ENCODE measurements at places on chromosomes 1 and 21.
A peak's percentile ranks its signal among the peaks of the same experiment; 100 is the strongest.

- no peak for DNase-seq
Measured at GRCh38 chr1:23916209-23917131, 3.3 kb upstream of the CNR2 start.

GRCh38 chr1:224637515-224637914 lies 21.4 kb downstream of the CNIH3 start:
- no peak for DNase-seq

GRCh38 chr1:180407051-180407450 lies 95.3 kb downstream of the ACBD6 start:
- no peak for DNase-seq

DNA sequence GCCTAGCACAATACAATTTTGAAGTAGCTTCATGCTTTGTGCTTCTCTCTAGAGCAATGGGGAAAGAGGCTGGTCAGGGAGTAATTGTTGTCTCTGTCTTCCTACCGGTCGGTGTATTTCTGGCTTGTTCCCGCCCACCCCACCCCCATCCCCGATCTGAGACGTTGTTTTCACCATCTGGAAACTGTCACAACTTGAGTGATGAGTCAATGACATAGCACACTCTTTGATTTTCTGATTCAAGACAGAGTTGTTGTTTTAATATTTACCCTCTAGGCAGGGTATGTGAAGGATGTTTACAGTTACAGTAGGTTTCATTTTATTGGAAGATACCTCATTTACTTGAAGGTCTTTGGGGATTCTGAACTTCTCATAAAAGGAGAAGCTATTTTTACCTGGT lies 7.0 kb downstream of the IL12RB2 start:
- DNase-seq = no peak

DNA sequence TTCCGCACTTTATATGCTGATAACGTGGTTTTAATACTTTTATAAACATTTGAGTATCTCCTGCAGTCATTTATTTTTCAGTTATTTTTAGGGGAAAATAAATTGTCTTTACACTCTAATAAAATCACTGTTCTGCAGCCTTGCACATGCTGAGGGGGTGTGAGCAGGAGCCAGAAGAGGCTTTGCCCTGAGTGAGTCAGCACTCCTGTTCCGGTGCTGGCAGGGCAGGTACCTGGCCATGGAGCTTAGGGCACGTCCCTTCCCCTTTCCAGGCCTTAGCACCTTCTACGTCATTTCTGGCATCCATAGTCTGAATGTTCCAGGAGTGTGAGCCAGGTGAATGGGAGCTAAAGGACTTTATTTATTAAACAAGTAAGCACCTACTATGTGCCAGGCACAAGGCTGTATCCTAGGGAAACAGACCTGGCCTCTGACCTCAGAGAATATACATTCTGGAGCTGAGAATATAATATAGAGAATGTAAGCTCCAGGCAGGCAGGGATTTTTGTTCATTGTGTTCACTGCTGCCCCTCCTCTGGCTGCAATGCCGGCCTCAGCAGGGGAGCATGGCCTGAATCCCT lies 402.9 kb downstream of the PTPRU start:
- no peak for DNase-seq

GRCh38 chr1:206685769-206686477 lies 1.2 kb downstream of the MAPKAPK2 start:
- DNase-seq = no peak

DNA sequence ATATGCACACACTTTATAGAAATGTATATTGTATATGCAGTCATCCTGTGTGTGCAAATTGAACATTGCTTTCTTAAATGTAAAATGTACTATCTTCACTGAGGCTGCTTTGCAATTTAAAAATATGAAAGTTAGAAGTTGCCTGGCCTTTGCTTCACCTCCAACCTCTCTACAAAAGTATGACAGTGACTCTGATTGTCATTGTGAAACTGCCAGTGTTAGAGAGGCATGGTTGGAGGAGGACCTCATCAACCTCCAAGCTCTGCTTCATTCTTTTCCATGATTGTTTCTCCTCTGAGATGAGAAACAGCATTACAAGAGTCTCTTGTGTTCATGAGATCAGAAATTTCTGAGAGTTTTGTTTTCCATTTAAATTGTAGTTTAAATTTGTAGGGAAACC lies 185.5 kb downstream of the ZC3H11B start:
- no peak for DNase-seq

DNA sequence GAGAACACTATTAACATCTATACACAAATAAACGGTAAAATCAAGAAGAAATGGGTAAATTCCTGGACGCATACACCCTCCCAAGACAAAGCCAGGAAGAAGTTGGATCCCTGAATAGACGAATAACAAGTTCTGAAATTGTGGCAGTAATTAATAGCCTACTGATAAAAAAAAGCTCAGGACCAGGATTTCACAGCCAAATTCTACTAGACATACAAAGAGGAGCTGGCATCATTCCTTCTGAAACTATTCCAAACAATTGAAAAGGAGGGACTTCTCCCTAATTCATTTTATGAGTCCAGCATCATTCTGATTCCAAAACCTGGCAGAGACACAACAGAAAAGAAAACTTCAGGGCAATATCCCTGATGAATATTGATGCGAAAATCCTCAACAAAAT lies 70.7 kb upstream of the FMO3 start:
- DNase-seq = no peak

- DNase-seq = no peak
Measured at GRCh38 chr1:25451908-25452307, 21.2 kb downstream of the MACO1 start.

DNA sequence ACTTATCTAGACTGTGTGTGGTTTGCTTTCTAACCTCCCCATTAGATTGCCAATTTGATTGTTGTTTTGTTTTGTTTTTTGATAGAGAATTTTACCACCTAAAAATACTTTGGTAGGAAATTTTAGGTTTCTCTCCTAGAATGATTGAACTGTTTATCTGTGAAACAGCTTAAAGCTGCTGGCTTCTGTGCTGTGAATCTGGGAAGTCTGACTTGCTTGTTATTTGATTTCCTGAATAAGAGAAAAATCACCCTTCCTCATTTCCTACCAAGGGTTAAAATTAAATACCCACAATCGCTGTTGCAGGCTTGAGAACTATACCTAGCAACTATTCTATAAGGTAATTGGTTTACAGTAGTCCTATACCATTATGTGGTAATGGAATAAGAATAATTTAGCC lies 198.9 kb upstream of the CACYBP start:
- no peak for DNase-seq

DNA sequence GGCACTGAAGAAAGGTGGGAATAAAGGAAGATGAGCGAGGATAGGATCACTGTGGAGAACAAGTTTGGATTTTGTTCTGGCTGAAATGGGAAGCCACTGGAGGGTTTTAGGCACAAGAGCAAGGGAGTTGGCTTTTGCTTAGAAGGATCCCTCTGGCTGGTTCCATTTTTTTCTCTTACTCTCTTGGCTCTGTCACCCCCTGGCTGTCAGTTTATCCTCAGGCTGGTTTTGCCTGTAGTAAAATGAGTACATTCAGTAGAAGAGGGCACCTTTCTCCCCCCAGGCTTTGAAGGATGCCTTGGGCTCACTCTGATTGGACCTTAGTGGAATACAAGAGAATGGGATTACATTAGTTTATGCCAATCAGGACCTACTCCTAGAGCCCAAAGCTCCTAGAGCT lies 17.1 kb downstream of the CACHD1 start:
- DNase-seq = no peak

- no peak for DNase-seq
Measured at GRCh38 chr1:95245029-95245428, 11.0 kb downstream of the RWDD3 start.

- DNase-seq = peak; percentile 81
Measured at GRCh38 chr21:32516756-32517649, 68.3 kb downstream of the TCP10L start.

- DNase-seq = no peak
Measured at GRCh38 chr1:14482784-14483450, 115.6 kb upstream of the KAZN start.

DNA sequence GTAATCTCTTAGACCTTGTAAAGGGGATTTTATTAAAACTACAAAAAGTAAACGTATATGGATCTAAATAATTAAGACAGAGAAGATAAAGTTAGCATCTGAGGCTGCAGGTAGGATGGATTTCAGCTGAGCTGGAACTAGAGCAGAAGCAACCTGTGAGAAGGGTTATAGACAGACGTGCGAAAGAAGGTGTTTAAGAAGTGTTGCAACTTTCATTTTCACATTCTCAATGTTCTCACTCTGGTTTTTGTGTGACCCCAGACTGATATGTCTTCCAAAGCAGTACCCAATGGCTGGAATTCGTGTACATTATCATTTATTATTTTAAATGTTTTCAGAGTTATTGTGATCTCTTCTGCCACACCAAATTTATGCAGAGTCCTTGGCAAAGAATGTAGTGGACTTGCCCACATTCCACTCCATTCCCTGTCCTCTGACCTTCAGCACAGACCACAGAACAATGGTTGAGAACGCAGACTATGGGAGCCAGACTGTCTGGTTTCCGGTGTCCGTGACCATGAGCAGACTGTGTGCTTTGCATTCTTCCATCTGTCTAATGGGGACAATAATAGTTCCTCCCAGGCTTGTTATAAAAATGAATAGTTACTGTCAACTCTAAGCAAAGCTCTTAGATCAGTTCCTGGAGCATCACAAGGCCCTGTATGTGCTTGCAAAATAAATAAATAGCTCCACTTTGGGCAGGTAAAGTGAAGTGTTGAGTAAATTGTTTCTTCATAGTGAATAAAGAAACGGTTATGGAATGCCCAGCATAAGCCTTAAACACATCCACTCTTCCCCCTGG lies 140.6 kb upstream of the SAMSN1 start:
- no peak for DNase-seq

DNA sequence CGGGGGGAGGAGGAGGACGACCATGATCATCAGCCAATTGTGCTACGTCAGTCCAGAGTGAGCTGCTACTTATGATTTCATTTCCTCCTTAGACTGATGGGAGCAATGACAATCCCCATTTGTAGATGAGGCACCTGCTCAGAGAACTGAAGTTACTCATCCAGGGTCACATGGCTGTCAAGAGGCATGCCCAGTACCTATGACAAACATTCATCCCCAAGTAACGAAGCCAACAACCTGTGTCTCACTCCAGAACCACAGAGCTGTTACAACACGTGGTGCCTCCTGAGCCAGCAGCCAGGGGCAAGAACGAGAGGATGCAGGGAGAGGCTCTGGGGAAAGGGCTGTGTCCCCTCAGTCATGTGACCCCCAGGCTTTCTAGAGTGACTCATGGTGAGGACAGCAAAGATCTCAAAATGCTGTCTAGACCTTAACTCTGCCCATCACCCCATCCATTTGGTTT lies 93.6 kb downstream of the SIM2 start:
- no peak for DNase-seq

DNA sequence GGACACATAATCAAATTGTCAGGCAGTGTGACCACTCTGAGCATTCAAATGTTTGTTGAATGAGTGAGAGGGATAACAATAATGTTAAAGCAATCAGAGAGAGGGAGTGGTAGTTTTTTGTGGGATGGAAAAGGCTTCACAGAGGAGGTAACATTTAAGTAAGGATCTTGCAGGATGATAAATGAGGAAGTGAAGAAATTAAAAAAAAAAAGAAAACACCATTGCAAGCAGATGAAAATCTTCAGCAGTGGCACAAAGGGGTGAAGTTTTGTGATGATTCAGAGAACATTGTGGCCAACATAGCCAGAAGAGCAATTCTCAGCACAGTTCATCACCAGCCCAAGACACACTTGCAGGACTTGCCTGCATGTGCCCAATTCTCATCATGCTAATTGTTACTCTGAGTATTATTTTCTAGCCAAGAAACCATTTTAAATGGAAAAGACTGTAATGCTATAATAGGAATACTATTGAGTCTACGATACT lies 35.0 kb downstream of the OVGP1 start:
- no peak for DNase-seq

DNA sequence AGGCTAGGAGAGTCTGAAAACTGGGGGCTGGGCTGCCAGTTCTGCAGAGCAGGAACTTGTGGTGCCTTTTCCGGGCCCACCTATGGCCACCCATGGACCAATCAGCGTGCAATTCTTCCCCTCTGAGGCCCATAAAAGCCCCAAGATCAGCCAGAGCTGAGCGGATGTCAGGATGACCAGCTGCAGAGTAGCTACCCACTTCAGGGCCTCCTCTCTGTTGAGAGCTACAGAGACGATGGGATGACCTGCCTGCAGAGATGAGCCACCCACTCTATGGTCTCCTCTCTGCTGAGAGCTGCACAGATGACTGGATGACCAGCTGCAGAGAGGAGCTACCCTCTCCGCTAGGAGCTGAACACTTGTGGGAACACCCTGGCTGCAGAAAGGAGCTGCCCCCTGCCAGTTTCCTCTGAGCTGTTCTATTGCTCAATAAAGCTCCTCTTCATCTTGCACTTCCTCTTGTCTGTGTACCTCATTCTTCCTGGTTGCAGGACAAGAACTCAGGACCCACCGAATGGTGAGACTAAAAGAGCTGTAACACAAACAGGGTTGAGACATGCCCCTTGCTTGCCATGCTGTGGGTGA lies 12.8 kb upstream of the AADACL4 start:
- DNase-seq = no peak

- DNase-seq = no peak
Measured at GRCh38 chr1:147052143-147052542, 114.0 kb downstream of the NBPF12 start.

DNA sequence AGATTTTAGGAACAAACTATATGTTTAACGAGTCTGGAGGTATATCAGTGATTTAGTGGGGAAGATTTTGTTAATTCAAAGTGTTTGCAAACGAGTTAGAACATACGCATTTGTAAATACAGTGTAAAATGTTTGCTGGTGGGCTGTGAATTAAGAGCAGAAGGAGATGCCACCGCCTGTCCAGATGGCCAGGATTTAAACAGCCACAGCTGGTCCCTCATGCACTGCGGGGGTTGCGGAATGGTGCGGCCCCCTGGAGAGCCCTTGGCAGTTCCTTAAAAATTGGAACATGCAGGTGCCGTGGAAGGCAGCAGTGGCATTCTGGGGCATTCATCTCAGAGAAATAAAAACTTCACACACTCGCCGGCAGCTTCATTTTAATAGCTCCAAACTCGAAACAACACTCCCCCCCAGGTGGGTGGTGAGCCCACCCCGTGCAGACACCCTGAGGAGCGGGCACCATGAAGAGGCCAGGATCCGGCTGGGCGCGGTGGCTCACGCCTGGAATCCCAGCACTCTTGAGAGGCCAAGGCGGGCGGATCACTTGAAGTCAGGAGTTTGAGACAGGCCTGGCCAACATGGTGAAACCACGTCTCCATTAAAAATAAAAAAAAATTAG lies 3.5 kb upstream of the C1orf159 start:
- no peak for DNase-seq
